ENCODE measurements at places on chromosomes 13 and 19.

DNA sequence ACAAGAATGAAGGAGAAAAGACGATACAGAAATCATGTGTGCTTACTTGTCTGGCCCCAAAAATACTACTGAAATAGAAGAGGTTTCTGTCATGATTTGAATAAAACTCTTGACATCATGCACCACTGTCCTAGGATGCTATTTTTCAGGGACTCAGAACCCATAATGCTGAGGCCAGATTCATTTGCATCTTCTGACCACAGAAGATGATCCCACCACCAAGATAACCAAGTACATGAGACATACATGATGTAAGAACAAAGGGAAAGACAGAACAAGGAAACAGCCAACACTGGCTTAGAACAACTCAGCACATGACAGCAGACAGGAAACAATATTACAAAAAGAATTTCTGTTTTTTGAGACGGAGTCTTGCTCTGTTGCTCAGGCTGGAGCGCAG, 2.5 kb downstream of the ZNF552 start:
- DNase-seq: no peak

GRCh38 chr13:21383090-21383489, 76.0 kb downstream of the ZDHHC20 start:
- DNase-seq: no peak

DNA sequence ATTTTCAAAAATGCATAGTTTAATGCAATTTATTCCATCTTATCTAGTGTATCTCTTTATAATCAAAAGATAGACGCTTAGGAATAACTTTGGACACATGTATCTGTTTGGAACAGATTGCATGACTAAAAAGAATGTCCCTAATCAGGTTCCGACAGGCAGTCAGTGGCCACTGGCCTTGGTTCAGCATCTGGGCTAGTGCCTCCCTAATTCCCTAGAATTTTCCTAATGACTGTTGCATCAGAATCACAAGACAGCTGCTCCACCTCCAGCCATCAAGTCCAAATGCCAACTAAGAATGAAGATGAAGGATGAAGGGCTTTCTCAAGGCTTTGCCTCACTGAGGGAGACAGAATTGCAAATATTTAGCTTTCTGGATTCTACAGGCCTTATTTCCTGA, 173.8 kb downstream of the EFNB2 start:
- DNase-seq: no peak

DNA sequence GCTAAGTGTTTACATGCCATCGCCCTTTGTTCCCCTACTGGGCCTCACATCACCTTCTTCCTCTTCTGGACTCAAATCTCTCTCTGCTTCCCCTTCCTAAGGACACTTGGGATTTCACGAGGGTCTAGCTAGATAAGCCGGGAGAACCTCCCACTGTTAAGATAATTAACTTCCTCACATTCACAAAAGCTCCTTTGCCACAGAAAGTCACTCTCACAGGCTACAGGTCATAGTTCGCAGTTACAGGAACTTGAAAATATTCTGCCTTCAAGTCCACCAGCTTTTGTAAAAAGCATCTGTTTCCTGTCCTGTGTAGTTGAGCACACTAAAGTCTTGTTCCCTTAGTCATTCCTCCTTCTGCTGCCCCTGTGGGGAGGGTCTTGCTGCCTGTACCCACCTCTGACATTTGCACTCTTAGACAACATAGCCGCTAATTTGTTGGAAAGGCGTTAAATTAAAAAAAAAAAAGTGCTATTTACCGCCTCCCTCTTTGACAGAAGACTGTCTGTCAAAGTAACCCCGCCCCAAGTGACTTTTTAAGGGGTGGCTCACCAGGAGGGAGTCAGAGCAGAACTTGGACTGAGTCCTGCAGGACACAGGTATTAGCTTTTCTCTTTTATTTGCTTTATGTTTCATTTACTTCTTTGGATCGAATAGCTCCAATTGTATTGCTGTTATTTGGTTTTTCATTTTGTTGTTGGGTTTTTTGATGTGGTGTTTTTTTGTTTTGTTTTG, 26.8 kb upstream of the CEACAM21 start:
- DNase-seq: peak; percentile 60

GRCh38 chr13:100946588-100946987, 272.0 kb upstream of the TMTC4 start:
- DNase-seq: no peak

DNA sequence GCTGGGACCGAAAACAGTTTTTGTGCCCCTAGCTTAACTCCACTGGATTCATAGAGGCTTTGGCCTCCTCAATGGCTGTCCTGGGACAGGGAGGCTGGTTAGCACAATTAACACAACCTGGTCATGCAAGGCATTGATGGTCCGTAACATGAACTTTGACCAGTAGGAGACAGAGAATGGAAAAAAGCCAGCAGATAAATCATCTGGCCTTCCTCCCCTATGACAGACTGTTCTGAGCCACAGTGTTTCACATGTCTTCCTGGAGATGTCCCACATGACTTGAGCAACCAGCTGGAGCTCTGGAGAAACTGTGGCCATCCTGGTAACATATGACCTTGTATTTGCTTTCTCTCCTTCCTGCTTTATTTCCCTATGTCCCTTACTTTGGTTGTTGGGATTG, 244.2 kb downstream of the UQCRFS1 start:
- no peak for DNase-seq

- DNase-seq: no peak
Measured at GRCh38 chr19:41813911-41814310, 17.5 kb downstream of the CEACAM3 start.

DNA sequence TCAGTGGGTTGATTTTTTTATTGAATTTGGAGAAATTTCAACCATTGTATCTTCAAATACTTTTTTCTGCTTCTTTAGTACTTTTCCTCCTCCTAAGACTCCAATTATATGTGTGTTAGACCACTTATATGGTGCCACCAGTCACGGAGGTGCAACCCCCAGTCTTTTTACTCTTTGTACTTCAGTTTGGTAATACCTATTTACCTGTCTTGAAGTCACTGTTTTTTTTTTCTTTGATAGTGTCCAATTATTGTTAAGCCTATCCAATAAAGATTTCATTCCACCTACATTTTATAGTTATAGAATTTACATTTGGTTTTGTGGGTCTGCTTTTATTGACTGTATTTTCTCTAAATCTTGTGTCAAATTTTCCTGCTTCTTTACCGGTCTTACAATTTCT, 14.9 kb downstream of the ZNF283 start:
- no peak for DNase-seq

- DNase-seq: no peak
Measured at GRCh38 chr13:30192320-30193093, 114.8 kb downstream of the KATNAL1 start.

DNA sequence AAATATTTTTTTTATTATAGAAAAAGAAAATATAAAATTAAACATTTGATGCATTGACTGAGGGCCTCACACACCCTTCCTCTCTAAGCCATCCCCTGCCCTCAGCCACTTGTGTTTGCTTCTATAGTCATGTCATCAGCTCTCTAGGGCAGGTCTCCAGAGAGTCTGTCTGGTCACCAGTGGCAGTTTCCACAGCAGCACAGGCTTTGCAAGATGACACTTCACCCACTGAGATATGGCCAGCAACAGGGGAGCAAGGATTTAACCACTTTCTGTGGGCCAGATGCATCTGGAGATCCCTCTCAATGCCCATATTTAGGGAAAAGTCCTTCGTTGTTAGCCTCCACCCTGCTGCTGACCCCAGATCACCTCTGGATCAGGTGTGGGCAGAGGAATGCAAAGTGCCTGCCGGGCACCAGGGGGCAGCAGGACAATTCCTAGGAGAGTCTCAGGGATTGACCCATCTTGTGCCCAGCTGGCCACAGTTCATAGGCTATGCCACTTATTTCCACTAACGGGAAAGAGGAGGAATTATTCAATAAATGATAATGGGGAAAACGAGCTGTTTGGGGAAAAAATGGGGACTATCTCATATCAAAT, 4.8 kb downstream of the ABCC4 start:
- no peak for DNase-seq

- no peak for DNase-seq
Measured at GRCh38 chr19:4229179-4229931, at the start of gene EBI3. TSS of gene EBI3 (plus strand) at chr19:4229523. CDS start at chr19:4229551, 28 bp downstream.

GRCh38 chr13:21849323-21849722, 178.4 kb downstream of the FGF9 start:
- DNase-seq: no peak

DNA sequence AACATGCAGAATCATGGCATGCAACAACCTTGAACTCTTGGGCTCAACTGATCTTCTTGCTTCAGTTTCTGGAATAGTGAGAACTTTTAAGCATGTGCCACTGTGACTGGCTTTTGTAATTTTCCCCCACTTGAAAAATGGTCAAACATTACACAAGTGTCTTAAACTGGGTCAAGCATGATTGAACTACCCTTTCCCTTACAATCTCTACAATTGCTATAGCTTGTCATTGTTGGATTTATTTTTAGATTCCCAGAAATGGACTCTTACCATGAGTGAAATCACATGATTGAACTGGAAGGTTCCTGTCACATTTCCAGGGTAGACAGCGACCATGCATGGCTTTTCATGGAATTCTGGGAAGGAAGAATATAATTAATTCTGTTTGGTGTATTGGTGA, 102.2 kb upstream of the TUBA3C start:
- no peak for DNase-seq

GRCh38 chr13:99659226-99659625, 158.0 kb downstream of the TM9SF2 start:
- no peak for DNase-seq

DNA sequence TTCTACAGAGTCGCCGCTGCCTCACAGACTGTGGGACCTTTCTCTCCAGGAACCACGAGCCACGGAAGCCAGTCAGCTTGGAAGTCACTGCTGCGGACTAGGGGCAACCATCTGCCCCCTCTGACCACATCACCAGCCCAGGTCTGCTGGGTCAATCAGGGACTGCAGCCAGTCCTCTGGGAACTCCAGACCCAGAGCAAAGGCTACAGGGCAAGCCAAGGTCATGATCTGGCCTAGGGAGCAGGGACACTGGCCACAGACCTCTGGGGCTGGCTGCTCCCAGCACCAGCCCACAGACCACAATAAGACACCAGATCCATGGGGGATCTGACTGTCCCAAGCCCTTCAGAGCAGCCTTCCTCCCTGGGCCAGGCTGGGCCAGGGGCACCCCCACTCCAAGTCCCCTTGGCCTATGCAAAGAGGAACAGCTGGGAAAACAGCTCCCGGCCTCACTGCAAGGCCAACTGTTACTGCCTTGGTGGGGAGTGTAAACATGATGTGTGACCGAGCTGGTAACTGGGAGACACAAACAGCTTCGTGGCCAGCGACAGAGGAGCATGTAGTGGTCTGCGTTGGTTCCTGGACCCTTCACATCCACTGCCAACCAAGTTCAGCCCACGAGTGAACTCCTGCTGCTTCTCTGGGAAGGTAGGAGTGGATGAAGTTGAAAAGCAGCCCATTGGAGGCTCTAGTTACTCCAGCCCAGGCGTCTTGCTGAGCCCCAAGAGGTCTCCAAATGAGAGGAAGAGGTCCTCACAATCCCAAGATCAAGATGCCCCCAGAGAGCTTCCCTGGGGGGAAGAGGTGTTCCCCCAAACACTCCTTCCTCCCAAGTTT, 1.5 kb downstream of the AKT2 start:
- no peak for DNase-seq

DNA sequence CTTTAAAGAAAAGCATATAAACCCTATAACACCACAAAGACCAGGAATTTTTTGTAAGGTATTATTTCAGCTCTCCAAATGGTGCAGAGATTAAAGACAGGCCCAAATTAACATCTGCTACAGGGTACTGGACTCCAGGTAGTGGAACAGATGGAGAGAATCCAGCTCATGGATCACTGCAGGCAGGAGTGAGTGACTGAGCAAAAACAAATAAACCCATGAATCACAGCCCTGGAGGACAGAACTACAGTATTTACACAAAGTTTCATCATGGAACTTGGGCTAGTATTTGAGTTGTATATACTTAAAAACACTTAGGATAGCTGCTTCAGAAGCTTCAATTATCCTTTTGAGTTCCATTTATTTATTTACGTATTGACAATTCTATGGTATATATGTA, 132.8 kb upstream of the SPRY2 start:
- DNase-seq: no peak

GRCh38 chr13:104314926-104315535, 1248.8 kb upstream of the SLC10A2 start:
- DNase-seq: no peak

GRCh38 chr13:46403851-46404732, 17.0 kb upstream of the RUBCNL start:
- DNase-seq: no peak

DNA sequence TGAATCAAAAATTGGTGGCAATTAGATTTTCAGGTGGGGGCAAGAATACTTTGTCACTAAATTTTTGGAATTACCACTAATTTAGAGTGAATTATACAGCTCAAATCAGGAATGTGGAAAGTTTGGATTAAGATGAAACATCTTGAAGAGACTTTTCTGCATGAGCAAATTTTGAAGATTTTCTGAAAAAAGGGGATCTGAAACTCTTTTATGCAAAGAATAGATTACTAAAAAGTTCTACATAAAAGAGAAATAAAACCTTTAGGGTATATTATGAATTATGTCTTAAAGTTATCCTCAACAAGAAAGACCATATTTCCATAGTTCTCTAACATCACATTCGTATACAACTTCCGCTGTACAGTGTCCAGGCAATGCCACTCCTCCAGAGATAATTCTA, 36.7 kb downstream of the ZNF93 start:
- no peak for DNase-seq

DNA sequence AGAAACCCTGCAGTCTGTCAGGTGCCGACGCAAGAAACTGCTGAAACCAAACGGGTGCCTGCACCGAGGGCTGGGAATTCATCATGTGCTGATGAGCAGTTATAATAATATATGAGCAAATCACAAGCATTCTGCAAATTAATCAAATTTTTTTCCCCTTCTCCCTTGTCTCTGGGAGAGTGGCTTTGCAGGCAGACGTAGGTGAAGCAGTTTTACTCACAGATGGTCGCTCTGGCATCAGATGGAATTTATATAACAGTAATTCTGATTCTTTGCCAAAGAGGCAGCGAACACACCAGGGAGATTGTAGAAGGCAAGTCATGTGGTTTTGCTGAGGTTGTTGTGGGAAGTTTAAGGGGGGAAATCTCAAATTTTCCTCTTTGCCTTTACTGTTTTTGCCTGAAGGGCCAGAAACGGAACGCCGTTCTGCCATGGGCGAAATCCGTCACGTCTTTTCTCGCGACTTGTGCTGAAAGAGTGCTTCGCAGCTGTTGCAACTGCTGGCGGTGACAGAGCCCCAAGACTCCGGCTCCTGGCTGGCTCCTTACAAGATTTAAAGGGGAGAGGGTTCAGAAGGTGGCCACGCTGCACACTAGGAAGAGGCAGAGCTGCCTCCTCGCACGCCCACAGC, 320.1 kb downstream of the ZNF536 start:
- no peak for DNase-seq
